ENCODE measurements at places on chromosomes 3 and 15. TPM values are rescaled to one million over a fixed set of nuclear protein-coding genes. Genes with fewer than 3 reads are reported as not detected.

DNA sequence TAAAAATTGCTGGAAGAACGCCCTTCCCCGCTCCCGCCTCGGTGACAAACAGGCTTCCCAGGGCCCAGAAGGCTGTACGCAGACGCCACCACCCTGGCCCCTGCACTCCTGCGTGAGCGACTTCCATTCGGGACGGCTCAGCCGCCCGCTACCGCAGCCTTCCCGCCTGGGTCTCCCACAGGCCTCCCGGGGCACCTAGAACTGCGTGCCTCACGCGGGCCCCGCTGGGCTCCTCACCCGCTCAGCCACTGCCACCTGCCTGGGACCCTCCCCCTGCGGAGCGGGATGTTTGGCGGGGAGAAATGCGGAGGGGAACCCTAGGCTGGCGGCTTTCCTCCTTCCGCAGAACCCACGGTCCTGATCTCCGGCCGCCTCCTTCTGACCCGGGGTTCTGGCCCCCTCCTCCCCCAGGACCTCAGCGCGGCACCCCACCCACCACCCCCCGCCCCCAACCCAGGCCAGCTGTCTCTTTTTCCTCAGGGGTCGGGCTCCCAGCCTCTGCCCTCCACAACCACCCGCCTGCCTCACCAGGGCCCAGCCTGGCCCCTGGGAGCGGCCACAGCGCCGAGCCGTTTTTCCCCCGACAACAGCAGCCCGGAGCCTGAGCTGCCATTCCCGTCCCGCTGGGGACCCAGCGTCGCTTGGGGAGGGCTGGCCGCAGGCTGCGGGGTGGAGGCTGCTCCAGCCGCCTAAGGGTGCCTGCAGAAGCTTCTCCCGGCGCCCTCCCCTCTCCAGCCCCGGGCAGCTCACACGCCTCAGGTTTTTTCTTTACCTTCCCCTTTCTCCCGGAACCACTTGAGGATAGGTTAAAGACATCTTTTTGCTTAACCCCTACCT lies 27.6 kb upstream of the RAB7A start:
- DNase-seq: peak; percentile 81

The SLC9C1 gene
- total RNA-seq: 0.50 TPM

The EEF1AKMT4 gene
- total RNA-seq: 5.2 TPM

DNA sequence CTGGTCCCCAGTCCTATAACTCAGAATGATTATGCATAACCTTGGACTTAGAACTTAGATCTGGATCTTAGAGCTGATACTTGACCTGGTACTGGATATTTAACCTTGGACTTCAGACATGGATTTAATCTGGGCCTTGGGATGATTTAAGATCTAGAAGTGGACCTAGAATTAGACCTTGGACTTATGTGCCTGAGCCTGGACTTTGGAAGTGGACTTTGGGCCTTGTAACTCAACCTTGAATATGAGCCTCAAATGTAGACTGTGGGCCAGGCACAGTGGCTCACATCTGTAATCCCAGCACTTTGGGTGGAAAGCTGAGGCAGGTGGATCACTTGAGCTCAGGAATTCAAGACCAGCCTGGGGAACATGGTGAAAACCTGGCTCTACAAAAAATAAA lies 46.1 kb downstream of the ZNF589 start:
- no peak for DNase-seq

DNA sequence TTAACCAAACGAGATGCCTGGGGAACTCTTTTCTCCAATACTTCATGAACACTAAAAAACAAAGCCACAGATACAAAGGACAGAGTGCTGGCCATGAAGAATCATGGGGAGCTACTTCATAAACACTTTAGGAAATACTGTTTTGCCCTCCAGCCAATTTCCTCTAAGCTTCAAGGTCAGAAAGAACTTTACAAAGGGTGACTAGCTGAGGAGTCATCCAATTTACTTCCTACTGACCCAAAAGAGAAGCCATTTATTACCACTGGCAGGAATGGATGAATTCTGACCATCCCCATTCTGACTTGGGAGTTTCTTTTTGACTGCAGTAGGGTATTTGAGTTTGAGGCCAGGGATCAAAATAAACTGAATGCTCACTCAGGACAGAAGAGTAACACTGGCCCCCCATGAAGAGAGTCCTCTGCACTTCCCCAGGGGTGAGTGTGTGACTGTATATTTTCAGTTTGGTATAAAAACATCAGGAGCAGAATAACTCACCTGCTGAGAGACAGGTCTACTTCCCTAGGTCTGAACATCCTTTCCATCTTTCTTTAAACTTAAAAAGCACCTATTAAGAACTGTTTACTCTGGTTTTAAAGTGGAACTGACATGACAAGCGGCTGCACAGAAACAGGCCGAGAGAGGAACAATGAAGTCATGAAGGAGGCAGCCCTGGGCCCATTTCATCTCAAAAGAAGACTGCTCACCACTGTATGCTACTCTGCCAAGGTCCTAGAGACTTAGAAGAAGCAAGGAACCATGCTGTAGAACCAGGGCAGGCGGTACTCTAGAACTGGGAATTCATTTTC lies 203.6 kb downstream of the TNIK start:
- DNase-seq: no peak

DNA sequence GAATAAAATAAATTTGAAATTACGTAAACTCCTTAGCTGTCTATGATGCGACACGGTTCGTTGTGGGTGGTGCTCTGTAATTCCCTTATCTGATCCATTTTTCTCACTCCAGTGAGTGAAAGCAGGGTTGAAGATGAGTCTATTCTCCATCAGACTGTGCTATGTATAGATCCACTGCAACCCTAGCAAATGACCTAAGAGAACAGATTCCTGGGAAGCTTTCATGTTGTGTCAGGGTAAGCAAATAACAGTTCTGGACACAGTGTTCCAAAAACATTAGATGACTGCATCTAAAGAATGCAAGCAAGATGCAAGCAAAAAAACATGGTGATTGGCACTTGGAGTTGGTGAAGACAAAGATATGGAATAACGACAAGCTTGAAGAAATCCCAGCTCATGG lies 239.3 kb downstream of the SLC9A9 start:
- DNase-seq: no peak

The CCDC9B gene
- total RNA-seq: 0.42 TPM

GRCh38 chr3:152511904-152512303 lies 243.2 kb downstream of the MBNL1 start:
- DNase-seq: no peak

GRCh38 chr3:20564966-20565365 lies 379.0 kb upstream of the SGO1 start:
- DNase-seq: no peak

All from endodermal cell (in vitro differentiated cells).